Activated CD4-positive, alpha-beta T cell treated with anti-CD3 and anti-CD28 coated beads for 24 hours (primary cell): ENCODE measurements at places on chromosomes 2 and 18.

DNA sequence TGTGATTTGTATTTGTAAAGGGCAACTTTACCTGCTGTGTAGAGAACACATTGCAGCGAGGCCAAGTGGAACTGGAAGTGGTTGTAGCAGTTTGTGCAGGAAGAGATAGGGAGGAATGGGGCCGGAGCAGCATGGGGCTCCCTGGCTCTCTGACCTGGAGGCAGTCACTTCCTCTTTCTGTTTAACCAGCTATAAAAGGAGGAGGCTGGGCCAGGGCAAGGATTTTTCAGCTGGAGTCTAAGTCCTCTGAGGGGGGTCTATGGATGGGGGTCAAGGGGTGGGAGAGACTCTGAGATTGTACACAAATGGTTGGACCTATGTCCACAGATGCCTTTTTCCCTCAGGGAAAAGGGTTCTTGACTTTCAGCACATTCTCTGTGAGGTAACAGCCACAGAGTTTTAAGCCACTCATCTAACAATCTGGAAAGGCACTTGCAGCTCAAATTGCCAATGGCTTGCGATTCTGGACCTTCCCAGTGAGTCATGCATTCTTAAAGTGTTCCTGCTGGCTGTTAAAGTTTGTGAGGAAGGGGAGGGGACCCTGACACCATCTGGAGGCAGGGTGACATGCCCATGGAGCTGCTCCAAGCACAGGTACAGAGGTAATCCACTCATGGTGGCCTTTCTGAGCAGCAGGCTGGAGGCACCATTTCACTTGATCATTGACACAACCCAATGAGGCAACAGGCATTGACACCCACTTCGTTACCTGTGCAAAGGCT, 347.0 kb downstream of the CYRIA start:
- no peak for DNase-seq

DNA sequence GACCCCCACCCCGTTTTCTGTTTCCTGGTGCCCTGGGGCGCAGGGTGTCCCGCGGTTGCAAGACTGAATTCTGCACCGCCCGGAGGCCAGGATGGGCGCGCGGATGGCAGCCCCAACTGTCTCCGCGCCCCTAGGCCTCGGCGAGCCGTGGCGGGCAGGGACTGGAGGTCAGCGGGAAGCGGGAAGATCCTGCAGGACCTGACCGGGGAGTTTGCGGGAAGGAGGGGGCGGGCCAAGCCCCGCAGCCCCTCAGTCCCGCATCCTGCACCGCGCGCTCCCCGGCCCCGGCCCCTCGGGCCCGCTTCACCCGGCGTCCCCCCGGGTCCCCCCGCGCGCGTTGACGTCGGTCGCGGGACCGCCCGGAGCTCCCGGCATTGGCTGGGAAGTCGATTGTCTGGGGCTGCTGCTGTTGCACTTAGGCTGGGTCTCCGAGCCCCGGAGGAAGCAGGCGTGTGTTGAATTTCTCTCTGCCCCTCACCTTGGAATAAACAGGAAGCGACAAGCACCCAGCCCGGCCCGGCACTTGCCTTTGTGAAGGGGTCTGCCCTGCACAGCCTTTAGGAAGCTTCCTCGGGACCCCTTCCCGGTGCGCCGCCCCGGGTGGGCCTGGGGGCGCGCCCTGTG, at the start of gene LDLRAD4:
Gene LDLRAD4, plus strand, starts transcription at position 393 of the 624 bp plus-strand sequence.
- DNase-seq, result no peak

DNA sequence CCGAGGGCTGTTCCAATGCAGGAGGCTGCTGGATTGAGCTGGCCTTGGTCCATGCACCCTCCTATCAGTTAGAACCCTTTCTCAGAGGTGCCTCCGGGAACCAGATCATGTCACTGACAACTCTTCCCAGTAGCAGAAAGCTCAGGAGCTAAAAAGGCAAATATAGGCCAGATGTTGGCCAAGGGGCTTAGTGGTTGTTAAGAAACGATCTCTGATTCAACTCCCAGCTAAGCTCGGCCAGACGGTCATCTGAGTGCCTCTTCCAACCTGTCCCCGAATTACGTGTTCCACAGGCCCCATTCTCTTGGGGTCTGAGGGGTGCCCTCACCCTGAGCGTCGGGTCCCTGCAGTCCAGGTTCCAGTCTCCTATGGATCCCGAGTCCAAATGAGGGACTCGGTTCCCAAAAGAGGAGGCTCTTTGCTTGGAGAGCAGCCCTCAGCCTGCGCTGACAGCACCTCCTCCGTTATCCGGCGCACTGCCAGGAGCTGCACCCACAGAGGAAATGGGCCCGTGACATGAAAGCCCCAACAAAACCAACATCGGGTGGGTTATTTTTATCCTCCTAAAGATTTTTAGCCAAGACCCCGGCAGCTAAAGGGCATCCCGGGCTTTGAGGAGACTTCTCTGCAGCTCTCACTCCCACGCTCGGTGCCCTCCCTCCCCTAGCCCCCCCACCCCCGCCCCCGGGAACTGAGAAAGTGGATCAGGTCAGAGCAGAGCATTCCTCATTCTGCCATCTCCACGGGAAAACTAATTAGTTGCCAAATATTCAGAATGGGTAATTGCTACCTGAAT, 106.6 kb upstream of the ID2 start:
- no peak for DNase-seq

- no peak for DNase-seq
Observed at GRCh38 chr18:26362021-26362420, 135.8 kb downstream of the TAF4B start.

- no peak for DNase-seq
Observed at GRCh38 chr2:11257078-11257477, 87.4 kb downstream of the ROCK2 start.
